Prostate gland (tissue), 2 donors: ENCODE measurements at places on chromosomes 6 and 20. TPM values are rescaled to one million over a fixed set of nuclear protein-coding genes. Genes with fewer than 3 reads are reported as not detected.
A peak's percentile ranks its signal among the peaks of the same experiment; 100 is the strongest.

Gene CHRNA4
- not detected for total RNA-seq

Gene TMEM14A
- 55.6 TPM for total RNA-seq

Gene DOK5
- total RNA-seq = 0.14 TPM

Gene CAP2
- total RNA-seq = 10.0 TPM

Gene POM121L2
- not detected for total RNA-seq

Gene SRSF12
- total RNA-seq = 5.7 TPM

Gene FNDC11
- 12.1 TPM for total RNA-seq

Gene RAB32
- total RNA-seq = 26.2 TPM

Gene SRMS
- 1.6 TPM for total RNA-seq

Gene IMPG1
- not detected for total RNA-seq

Gene C4A
- 196 TPM for total RNA-seq

DNA sequence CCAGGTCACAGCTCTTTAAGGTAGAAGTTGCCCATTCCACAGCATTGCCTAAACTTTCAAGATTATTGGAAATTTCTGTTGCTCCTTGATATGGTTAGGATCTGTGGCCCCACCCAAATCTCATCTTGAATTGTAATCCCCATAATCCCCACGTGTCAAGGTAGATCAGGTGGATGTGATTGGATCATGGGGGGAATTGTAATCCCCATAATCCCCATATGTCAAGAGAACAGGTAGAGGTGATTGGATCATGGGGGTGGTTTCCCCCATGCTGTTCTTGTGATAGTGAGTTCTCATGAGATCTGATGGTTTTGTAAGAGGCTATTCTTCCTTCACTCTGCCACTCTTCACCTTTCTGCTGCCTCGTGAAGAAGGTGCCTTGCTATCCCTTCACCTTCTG is 327.4 kb upstream of the MAP3K7 start:
- no peak for DNase-seq

DNA sequence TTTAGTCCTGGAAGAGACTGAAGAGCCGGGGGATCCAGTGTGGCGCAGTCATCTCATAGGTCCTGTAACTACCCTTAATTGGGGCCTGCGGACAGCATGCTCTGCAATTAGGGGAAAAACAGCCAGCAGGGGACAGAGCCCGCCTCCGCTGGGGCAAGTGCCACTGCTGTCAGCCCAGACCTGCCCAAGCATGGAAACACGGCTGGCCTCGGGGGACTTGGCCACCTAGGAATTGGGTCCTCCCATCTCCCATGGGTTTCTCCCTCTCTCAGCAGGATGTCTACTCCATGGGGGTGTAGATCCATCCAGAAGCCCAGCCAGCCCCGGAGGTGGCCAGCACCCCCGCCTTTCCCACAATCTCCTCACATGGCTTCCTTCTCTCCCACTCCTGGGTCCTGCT is 3.6 kb downstream of the GHRH start:
- no peak for DNase-seq

- DNase-seq = no peak
Observed at GRCh38 chr6:82208913-82209312, 38.6 kb downstream of the IBTK start.

DNA sequence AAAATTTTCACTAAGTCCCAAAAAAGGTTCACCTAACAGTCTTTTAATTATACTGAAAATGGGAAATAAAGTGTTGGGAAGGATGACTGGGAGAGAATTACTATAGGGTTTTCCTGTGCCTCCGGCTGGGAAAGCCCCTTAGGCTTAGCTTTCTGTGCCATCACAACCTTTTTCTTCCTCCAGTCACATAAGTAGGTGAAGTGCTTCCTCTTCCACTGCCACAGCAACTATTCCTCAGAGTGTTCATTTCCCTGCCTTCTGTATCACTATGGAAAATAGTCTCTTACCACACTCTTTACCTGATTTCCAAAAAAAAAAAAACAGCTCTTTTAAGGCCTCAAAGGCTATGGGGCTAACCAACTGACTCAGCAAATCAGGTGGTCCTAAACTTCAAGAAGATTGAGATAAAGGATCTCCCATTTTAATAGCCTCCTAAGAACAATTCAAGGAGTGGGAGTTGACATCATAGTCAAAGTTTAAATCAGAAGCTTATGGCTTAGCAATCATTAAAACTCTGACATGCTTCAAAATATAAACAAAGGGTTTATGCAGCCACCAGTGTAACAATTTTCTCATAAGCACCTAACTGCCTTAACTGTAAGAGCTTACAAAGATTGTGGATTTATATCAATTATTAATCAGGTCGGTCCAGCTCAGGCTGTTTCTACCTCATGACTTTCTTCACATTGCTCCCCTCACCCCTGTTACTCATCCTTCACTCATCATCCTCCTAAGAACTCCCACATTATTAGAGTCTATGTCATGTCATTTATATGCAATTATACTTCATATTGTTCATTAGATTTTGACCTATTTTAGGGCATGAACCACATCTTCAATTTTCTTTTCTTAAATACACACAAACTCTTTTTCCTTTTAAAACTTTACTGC is 95.3 kb downstream of the RNGTT start:
- DNase-seq = no peak

GRCh38 chr6:148884461-148884860 is 137.6 kb downstream of the UST start:
- no peak for DNase-seq

DNA sequence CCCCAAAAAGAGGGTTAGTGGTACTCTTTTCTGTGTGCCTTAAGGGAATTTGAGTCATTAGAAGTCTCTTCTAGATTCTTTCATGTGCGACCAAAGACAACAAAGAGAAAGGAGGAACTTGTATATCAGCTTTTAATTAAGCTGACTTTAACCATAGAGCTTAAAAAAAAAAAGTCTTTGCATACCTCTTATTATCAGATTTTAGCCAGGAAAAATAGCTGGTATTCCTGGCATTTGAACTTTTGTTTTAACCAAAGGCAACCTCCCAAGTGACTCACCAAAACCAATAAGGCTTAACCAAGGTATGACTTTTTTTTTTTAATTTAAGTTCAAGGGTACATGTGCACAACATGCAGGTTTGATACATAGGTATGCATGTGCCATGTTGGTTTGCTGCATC is 375.0 kb downstream of the CDC5L start:
- DNase-seq = no peak

DNA sequence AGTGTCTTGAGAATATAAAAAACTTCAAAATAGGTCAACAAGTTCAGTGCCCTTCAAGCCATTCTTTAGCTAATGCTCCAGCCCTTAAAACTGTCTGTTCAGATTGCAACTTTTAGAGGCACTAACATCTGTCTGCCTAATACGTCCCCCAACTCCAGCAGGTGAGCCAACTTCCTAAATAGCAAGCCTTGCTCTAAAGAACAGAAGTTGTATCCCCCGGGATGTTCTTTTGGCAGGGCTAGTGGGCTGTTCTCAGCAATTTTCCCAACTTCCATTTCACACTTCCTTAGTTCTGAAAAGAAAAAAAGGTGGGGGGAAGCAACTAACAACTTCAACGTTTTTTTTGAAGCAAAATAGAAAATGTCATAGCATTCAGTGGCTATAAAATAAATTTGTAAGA is 290.0 kb upstream of the PTCHD4 start:
- DNase-seq = no peak

DNA sequence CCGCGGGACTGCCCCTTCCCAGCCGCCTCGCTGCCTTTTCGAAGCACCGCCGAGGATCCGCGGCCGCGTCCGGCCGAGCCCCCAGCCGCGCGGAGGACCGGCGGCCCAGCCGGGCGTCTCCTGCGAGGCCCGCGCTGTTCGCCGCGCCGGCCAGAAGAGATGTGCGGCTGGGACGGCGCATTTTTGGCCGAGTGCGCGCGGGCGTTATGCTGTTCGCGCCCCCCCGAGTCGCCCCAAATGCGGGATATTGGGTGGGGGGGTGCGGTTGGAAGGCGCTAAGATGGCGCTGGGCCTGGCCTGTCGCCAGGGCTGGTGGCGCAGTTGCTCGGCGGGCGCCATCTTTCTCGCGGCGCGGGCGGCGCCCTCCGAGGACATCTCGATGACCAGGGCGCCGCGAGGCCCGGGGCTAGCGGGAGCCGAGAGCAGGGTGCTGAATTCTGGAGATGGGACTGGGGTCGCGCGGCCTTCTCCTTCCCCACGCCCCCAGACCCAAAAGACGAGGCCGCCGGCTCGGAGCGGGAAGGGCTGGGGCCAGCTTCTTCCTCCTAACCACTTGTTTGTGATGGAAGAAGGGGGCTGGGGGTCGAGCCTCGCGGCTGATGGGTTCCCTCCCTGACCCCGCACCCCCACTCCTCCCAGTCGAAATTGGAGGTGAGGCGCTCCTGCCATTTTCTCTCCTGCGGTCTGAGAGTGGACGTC is 1.5 kb downstream of the BICRAL start:
- peak; percentile 68 for DNase-seq

DNA sequence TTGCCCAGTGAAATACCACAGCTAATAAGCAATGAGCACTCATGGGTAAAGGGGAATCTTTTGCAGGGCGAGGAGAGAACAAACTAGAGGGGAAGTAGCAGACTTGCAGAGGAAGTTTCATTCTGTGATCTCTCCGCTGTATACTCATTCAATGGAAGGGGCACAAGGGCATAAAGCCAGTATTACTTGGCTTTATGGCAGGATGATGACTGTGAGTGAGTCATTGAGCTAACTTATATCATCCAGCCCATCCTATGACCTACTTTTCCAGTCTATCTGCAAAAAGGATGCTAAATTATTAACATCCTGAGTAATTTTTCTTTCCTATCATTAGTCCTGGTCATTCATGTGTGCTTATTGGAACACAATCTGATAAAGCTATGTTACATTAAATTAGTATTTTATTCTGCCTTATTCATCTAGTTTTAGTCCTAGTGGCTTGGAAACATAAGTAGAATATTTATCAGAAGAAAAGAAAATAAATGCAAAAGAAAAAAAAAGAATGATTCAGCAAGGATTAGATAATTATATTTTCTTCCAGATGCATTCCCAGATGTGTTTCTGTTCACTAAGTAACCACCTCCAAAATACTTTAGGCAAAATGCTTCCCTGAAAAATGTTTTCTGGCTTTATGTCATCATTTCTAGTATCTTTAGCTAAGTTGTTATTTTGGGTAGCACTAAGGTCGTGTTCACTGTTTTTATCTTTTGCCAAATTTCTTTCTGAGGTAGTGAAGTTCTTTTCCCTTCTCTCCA is 471.7 kb downstream of the CDKAL1 start:
- DNase-seq = no peak

DNA sequence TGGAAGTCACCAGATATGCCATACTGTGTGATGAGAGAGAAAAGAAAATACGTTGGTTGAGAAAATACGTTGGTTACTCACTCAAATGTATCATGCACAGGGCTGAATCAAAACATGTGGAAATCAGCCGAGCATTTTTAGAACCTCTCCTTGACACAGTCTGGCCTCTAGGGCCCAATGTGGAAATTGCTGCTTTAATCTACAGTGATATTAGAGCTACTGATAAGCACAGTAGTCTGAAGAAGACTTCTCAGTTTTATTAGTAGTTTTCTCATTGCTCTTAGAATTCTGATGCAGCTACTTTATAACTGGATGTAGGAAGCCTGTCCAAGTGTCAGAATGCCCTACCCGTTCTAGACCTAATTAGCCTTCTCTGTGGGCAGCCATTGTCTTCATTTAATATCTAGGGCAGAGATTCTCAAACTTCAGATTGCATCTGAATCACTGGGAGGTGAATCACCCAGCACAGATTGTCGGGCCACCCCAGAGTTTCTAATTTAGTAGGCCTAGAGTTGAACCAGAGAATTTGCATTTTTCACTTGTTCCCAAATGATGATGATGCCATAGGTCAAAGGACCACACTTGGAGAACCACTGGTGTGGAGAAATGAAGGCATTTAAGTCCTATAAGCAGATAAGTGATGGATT is 229.1 kb downstream of the PLCB1 start:
- DNase-seq = no peak

DNA sequence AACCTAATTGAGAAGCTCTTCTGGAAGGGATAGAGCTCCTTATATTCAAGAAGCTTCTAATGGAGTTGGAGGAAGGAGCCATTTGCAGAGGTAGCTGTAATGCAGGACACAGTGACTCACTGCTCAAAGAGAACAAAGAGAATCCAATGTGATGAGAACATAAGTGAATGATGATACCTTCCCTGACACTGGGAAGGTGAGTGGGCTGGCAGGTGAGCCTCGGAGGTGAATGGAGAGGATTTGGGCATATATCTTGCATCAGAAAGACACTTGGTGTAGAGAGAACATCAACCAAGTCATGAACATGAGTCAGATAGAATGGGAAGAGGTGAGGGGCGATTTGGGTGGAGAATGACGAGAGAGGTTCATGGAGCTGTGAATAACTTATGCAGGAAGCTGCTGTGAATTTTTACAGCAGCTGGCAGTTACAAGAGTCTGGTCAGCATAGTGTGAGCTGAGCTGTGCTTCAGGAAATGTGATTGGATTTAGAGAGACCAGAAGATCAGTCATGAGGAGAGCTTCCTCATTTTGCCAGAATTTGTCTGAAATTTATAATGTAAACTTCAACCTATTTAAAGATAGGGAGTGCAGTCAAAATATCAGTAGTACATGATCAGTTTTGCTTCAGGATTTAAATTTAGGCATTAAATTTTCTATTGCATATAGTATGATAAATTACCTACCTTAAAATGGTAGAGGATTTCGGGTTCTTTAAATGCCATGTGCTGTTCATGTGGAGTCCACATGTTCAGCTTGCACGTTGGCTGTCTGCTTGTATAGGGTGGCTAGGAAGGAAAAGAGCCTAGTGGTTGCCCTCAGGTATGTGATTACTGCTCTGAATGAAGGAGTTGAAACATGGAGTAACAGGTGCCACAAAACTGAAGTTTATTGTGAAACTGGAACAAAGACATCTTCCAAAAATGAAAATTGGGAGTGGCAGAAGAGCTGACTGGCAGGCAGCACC is 59.2 kb upstream of the KIF25 start:
- no peak for DNase-seq

GRCh38 chr6:153208706-153209105 is 77.6 kb upstream of the RGS17 start:
- no peak for DNase-seq

GRCh38 chr20:9534025-9534424 is 19.6 kb downstream of the LAMP5 start:
- no peak for DNase-seq

DNA sequence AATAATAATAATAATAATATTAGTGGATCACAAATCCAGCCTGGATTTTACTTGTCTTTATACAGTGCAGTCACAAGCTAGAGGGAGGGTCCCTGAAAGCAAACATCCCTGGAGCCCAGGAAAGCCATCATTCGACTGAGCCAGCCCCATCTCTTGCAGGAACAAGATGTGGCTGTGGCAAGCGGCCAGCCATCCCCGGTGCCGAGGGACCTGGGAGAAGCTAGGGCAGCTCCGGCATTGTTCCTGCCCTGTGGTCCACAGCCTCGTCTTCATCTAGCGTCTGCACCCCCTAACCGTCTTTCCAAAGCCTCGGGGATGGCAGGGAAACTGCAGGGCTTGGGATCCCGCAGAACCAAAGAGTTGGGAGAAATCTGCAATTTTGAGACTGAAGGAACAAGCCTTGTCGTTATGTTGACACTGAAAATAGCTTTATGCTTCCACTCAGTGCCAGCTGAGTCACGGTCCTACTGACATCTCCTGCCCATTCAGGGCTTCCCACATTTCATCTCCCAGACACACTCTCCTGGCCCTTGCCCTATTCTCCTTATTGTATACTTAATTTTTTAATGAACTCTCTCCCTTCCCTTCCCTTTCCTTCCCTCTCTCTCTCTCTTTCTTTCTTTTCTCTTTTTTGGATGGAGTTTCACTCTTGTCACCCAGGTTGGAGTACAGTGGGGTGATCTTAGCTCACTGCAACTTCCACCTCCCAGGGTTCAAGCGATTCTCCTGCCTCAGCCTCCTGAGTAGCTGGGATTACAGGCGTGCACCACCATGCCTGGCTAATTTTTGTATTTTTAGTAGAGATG is 62.5 kb upstream of the ZNFX1 start:
- DNase-seq = no peak
